Fibroblast of skin of right biceps (primary cell): ENCODE measurements at places on chromosomes 13 and 19.

DNA sequence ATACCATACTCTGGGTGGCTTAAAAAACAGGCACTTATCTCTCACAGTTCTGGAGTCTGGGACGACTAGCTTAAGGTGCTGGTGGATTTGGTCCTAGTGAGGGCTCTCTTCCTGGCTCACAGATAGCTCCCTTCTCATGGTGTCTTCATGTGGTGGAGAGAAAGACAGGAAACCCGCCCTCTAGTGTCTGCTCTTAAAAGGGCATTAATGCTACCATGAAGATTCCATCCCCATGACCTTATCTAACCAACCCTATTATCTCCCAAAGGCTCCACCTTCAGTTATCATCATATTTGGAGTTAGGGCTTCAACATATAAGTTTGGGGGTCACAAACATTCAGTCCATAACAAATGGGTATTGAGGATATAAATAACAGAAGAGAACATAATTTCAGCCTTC lies 139.4 kb downstream of the HS6ST3 start:
- no peak for DNase-seq

- no peak for DNase-seq
Measured at GRCh38 chr13:29805994-29806979, 44.1 kb downstream of the UBL3 start.

- no peak for DNase-seq
Measured at GRCh38 chr13:39540929-39541605, 61.9 kb downstream of the LHFPL6 start.

DNA sequence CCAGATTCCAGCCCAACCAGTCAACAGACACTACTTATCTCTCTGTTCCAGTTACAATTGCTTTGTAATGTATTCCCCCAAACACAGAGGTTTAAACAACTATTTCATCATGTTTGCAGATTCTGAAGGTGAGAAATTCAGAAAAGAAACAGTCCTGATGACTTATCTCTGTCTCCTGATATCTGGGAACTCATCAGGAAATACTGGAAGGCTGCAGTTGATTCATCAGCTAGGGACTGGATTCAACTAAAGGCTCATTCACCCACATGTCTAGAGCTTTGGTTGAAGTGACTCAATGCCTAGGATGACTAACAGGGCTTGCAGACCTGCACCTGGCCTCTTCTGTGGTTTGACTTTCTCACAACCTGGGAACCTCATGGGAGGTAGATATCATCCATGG lies 56.6 kb upstream of the GPC6 start:
- peak; percentile 94 for DNase-seq

DNA sequence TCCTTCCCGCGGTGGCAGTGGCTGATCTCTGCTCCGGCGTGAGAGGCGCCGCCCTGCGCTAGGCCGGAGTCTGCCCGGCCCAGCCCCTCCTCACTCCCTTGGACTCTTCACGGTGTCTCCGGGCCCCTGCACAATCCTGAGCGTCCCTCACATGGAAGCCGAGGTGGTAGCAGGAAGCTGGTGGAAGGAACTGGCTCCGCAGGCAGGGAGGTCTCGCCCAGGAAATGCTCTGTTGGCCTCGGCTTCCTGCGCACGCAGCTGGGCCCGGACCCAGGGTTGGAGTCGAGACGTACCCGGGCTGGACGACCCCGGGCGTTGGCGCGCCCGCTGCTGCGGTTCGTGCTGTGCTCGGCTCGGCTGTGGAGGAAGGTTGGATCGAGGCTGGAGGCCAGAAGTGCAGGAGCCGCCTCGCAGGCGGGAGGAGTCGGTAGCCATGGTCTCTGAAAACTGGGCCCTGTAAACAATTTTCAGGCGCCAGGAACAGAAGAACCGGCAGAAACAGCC lies 46.3 kb downstream of the ZNF724 start:
- DNase-seq: no peak

GRCh38 chr19:31627620-31628365 lies 278.6 kb upstream of the TSHZ3 start:
- DNase-seq: no peak

GRCh38 chr13:25910243-25910642 lies 141.6 kb downstream of the SHISA2 start:
- no peak for DNase-seq

GRCh38 chr13:44436589-44437337 lies 63.1 kb downstream of the SERP2 start:
- DNase-seq: peak; percentile 94

- DNase-seq: no peak
Measured at GRCh38 chr13:58994777-58995176, 1169.0 kb downstream of the DIAPH3 start.
